ENCODE measurements at places on chromosomes 7 and 10.

GRCh38 chr7:148182264-148182663 is 408.3 kb upstream of the C7orf33 start:
- no peak for DNase-seq

- no peak for DNase-seq
Observed at GRCh38 chr7:151228024-151228866, 1.2 kb upstream of the ABCF2 start.

GRCh38 chr7:33354201-33354600 is 224.8 kb downstream of the BBS9 start:
- no peak for DNase-seq

GRCh38 chr7:156614434-156615264 is 25.9 kb upstream of the RNF32 start:
- no peak for DNase-seq

DNA sequence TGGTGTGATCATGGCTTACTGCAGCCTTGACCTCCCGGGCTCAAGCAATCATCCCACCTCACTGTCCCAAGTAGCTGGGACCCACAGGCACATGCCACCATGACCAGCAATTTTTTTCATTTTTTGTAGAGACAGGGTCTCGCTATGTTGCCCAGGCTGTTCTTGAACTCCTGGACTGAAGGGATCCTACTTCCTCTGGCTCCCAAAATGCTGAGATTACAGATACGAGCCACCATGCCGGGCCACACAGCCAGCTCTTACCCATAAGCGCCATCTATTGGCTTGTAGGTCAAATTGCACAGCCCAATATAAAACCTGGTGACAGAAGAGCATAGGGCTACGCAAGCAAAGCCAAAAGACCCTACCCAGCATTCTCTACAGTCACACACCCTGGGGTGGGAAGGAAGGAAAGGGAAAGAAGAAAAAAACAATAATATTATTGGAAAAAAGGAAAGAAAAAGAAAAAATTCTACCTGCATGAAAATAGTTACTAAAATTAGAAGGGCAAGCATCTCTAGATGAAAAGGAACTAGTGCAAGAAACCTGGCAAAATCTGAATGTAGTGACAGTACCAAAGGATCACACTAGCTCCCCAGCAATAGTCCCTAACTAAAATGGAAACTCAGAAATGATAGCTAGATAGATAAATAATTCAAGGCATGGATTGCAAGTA is 29.4 kb upstream of the AMPH start:
- DNase-seq, result peak; percentile 15

GRCh38 chr10:18968159-18968558 is 80.4 kb upstream of the MALRD1 start:
- DNase-seq, result no peak

DNA sequence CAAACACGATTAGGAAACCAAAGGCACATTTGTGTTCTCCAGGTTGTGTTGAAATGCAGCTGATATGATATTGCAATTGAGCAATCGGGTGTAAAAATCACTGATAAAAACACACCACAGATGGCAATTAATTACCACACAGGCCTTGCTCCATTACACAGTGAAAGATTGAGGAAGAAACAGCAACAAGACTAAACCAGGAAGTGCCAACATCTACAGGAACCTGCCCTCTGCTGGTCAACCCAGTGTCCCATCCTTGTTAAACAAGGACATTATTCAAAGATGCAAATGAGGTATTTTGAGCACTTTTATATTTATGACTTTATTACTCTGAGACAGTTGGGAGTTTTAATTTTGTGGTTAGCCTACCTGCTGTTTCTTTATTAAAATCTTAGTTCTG is 765.6 kb upstream of the GHITM start:
- peak; percentile 68 for DNase-seq

GRCh38 chr10:13956826-13957225 is 370.1 kb downstream of the PRPF18 start:
- DNase-seq, result no peak

DNA sequence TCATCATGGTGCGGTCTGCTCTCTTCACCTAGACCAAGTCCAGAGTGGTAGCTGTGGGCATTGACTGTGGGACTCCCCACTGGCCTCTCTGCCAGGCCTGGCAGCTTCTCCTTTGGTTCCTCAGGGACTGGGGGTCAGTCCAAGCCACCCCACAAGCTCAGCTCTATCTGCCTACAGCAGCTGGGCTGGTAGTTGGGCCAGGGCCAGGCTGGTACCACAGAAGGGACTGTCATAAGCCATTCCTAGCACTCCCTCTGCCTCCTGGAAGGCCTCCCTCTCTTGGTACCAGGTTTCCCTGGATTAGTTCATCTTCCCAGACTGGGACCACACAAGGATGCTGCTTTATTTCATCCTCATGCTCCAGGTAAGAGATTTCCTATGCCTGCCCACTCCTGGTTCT is 24.2 kb upstream of the UNC5B start:
- DNase-seq, result no peak

DNA sequence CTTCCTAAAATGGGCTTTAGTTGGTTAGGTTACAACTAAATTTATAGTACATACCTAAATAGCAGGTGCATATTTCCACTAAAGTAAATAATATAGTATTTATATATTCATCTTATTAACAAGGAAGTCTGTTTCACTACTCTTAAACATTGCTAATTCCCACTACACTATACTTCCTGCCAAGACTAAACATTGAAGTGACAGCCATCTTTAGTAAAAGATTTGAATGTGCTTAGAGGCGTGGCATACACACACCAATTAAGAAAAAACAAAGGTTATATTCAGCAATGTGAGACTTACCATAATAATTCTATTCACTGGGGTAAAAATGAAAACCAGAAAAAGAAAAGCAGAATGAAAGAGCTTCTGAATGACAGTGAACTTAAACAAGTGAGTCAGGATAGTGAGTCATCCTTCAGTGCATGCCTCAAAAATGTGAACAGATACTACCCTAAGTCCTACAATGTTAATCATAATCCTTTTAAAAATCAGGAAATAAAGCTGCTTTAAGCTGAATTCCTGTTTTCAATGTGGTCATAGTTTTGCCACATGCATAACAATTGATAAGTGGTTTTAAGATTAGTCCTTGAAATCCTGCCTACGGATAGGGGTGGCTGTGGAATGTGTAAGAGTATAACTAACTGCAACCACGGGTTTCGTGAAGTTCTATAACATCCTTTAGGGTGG is 59.4 kb downstream of the USP6NL start:
- DNase-seq, result no peak

DNA sequence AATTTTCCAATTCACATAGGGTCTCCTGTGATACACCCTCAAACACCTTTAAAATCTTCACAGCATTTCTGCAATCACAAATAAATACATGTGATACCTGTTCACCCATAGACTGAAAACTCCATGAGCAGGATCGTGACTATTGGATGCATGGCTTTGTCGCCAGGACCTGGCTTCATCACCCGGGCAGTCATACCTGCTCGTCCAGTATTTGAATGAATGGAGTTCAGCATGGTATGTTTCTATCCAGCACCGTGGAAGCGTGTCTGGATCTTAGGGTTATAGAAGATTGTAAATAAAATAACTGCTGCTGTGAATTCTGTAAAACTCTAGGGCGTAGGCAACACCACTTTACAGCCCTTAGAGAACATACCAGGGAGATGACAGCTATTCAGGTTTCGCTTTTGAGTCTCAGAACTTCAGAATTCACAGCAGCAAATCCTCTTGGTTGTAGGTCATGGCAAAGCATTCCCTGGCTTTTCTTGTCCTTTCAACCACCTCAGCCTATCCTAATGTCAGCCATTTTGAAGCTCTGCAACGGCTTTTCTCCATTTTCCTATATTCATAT is 47.4 kb upstream of the USP6NL start:
- no peak for DNase-seq

GRCh38 chr7:131202451-131202850 is 125.2 kb upstream of the MKLN1 start:
- DNase-seq, result no peak

DNA sequence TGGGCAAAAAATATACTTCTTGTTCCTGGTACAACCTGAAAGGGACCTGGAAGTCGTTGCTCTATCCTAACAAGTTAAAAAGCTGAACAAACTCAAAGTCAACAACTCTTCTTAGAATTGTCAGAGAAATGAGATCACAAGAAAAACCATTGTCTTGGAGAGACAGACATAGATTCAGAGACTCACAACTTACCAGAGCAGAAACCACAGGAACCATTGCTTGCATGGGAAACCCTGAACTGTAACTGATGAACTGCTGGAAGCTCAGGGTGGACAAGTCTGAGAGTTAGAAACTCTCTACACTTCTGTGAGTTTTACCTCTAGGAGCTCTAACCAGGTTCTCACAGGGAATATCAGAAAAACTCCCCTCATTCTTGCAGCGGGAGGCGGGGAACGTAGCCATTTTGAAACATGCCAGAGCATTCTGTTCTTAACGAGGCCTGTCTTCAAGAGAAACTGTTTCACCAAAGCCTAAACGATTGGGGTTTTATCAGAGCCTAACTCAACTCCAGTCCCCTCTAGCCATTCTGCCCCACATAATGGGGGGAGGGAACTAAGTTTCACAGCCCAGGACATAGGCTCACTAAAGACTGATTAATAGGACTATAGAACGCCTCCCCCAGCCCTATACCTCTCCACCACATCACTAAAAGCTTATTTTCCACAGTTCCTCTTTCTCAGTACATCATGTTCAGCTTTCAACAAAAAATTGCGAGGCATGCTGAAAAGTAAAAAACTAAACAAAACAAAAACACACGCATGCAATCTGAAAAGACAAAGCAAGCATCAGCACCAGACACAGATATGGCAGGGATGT is 12.0 kb upstream of the GSDME start:
- DNase-seq, result no peak

DNA sequence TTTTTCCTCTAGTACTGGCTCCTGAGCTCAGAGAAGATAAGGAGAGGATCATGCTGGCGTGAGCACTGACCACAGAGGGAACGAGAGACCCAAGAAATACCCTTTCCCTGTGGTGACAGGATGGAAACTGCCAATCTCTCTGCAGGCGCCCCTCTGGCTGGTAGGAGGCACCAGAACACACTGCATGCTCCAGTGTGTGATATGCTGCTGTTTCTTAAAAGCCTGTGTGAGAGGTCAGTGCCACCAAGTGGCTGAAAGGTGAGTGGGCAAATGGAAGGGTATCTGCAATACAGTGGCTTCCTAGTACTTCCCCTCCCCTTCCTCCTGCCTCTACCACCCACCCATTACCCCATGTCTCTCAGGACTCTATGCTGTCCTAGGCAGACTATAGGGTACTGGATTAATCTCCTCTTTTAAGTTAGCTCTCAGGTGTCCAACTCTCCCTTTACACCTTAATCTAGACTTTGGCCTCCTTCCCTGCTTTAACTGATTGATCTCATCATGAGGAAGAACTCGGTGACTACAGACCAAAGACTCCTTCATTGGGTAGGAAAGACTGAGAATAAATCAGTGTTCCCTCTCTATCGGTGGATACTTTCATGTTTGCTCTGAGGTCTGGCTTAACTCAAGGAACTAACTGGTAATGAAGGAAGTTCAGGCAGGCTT is 283.6 kb downstream of the ADRA2A start:
- DNase-seq, result peak; percentile 22

GRCh38 chr7:158289761-158290523 is 297.7 kb downstream of the PTPRN2 start:
- no peak for DNase-seq

GRCh38 chr7:77661816-77662215 is 34.4 kb upstream of the RSBN1L start:
- no peak for DNase-seq

- no peak for DNase-seq
Observed at GRCh38 chr7:16644636-16645592, 640 bp downstream of the ANKMY2 start.

DNA sequence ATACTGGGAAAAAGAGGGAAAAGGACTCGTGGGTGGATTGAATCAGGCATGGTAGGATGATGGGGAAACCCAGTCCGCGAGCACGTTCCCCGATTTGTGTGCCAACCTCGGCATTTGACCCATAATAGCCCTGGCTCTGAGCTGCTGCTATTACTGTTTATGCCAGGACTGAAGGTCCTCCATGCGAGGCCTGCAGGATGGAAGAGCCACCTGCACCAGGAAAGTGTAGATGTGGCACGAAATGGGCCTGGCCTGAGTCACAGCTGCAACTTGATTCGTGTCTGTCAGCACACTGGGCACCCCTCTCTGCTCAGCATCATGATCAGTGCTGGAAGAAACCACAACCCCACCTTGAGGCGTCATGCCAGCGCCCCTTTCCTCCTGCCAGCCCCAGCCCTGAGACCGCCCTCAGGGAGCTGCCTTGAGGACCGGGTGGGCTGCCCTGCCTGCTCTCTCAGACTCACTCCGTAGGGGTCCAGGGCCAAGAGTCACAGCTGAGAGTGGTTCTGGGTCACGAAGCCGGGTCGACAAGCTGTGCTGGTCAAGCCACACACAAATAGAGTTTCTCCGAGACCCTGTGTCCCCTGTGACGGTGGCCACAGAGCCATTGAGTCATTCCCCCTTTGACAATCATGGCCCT is 74.4 kb downstream of the CHST15 start:
- no peak for DNase-seq

All from NCI-H1694 treated with DMSO at 0.1 percent for 48 hours (cell line).